Activated CD4-positive, alpha-beta memory T cell treated with anti-CD3 and anti-CD28 coated beads, Interleukin-2, amount 10 ng/mL, durations not matched to agents 7 days and 5 days (primary cell): ENCODE measurements at places on chromosomes 7 and 10. TPM values are rescaled to one million over a fixed set of nuclear protein-coding genes. Genes with fewer than 3 reads are reported as not detected.

The TEX36 gene
- total RNA-seq: not detected

The DRGX gene
- total RNA-seq: not detected

The NAT16 gene
- not detected for total RNA-seq

The HYAL4 gene
- total RNA-seq: not detected

The UPK3B gene
- 1.7 TPM for total RNA-seq

The AKR1D1 gene
- not detected for total RNA-seq

The FBXO24 gene
- total RNA-seq: 2.7 TPM

The TMEM120A gene
- total RNA-seq: 34.9 TPM

The AOAH gene
- 15.4 TPM for total RNA-seq
